ENCODE measurements at places on chromosomes 6 and 20.

GRCh38 chr6:16743664-16744210 lies 17.5 kb downstream of the ATXN1 start:
- DNase-seq = no peak

DNA sequence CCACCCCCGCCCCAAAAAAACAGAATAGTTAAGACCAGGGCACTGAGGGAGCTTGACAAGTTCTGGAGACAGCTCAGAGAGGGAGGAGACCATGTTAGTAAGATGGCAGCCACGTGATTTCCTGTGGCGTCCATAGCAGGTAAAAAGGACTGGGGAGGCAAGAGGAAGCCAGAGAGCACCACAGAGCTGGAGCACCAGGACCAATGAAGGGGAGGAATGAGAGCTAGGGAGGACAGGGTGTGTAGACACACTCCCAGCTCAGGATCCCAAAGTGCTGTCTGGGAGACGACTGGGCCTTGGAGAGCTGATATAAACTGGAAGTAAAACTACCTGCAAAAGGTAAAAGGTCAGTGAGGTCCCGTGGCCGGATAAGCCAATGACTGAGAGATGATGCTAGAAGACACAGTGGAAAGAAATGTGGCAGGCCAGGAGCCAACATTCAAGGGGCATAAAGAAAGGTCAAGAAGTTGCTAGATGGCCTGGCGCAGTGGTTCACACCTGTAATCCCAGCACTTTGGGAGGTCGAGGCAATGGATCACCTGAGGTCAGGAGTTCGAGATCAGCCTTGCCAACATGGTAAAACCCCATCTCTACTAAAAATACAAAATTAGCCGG lies 39.0 kb downstream of the SLC23A2 start:
- no peak for DNase-seq

- no peak for DNase-seq
Observed at GRCh38 chr6:46217671-46218131, 46.9 kb upstream of the ENPP5 start.

DNA sequence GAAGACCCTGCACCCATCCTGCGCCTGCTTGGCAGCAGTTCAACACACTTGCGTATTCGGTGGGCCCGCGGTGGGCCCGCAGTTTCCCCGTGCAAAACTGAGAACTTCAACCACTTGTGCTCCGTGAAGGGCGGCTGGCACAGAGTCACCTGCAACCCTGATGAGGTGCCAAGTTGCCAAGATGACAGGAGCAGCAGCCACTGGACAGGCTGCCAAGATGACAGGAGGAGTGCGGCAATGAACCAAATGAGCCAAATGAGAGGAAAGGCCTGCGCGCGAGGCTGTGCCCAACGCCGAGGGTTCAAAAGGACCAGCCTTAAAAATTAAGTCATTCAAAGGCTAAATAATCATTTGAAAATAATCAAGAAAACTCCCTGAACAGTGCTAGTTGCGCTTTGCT lies 20.1 kb downstream of the DIDO1 start:
- DNase-seq = no peak

GRCh38 chr6:137571854-137572253 lies 77.7 kb upstream of the OLIG3 start:
- peak; percentile 54 for DNase-seq

DNA sequence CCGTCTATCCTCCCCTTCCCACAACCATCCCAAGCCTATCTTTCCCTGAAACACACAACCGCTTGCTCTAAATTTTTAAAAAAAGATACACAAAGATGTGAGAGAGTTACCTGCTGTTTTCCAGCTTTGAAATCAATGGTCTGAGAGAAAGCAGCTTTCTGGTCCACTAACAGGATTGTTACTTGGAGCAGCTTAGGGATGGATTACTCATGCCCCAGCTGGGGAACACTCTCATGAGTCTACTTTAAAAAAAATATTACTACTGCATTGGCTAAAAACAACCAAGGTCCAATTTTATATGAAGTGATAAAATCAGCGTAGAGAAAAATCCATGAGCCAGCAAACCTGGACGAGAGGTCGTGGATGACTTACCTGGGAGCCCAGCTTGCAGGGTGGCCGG lies 29.6 kb upstream of the FOXC1 start:
- no peak for DNase-seq

All from iPS-NIHi11 (cell line).